ENCODE measurements at places on chromosomes 16 and 17.

DNA sequence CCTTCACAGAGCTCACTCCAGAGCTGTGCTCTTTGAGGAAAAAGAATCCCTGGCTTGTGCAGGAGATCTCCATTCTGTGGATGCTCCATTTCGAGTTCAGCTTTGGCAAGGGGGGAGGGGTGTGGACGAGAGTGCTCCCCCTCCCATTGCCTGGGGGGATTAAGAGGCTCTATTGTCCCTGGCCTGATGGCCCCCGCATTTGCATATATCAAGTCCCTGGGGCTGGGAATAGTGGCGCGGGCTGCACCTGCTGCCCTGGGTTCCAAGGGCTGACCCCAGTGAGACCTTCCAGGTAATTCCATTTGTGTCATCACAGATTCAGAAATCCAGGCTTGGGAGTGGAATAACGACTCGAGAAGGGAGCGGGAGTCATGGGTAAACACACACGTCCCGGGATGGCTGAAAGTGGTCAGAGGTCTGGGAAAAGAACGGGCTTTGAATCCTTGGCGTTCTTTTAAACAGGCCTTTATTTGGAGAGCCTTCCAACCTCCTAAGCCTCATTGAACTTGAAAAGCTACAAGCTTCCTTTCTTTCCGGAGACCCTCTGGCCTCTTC lies 479.3 kb downstream of the HS3ST3B1 start:
- DNase-seq: no peak

DNA sequence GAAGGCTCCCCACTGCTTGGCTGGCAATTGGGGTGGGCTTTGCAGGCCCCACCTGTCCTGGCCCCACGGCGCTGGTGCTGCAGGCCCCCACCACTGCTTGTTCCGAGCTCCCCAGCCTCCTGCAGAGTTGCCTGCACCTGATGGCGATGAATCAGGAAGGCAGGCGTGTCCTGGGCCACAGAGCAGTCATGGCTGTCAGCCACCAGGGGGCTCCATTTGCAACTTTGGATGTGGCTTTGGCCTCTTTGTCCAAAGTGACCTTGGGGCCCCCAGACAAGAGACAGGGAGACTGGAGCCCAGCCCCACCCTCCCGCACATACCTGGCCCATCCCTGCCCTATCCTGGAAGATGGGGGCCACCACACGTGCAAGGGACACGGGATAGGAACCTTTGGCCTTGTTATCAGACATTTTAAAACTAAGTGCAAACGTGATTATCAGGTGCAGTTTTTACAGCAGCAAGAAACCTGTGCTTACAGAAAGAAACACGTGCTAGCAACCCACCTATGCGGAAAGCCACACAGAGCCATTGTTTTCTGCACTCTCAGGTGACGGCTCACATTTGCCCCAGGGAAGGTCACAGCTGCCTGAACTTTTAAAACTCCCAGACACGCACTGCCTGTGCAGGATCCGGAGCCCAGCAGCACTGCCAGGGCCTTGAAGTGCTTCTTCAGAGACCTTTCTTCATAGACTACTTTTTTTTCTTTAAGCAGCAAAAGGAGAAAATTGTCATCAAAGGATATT lies at the start of gene DNASE1:
TSS of gene DNASE1 (plus strand) at position 443 of the 743 bp plus-strand sequence. CDS start 683 bp downstream, outside the sequence.
- no peak for DNase-seq

GRCh38 chr17:81492202-81492601 lies 20.4 kb downstream of the ACTG1 start:
- no peak for DNase-seq

GRCh38 chr16:12899529-12900143 lies 1.8 kb upstream of the SHISA9 start:
- DNase-seq: no peak

DNA sequence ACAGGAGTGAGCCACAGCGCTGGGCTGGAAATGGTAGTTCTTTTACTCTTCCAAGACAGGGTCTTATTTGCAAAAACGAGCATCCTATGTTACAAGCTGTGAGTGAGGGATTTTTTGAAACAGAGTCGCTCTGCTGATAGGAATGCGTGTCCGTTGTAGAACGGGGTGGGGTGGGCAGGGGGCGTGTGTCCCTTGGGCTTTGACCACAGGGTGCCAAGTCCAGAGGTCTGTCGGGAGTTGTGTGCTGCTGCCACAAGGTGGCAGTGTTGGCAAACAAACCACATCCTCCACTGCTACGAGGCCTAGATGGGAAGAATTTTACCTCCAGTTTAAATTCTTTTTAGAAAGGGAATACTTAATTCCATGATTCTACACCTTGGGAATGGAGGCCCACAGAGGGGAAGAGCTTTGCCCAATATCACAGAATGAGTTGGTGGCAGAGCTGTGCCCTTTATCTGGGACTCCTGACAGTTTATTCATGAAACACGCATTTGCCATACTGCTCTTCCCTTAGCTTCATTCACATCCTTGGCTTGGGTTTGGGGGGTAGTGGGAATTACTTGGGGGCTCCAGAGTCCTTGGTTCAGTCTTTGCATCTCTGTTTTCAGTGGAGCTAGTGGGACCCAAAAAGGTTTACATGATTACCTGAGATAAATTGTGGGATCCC lies 30.6 kb upstream of the ETV4 start:
- no peak for DNase-seq

DNA sequence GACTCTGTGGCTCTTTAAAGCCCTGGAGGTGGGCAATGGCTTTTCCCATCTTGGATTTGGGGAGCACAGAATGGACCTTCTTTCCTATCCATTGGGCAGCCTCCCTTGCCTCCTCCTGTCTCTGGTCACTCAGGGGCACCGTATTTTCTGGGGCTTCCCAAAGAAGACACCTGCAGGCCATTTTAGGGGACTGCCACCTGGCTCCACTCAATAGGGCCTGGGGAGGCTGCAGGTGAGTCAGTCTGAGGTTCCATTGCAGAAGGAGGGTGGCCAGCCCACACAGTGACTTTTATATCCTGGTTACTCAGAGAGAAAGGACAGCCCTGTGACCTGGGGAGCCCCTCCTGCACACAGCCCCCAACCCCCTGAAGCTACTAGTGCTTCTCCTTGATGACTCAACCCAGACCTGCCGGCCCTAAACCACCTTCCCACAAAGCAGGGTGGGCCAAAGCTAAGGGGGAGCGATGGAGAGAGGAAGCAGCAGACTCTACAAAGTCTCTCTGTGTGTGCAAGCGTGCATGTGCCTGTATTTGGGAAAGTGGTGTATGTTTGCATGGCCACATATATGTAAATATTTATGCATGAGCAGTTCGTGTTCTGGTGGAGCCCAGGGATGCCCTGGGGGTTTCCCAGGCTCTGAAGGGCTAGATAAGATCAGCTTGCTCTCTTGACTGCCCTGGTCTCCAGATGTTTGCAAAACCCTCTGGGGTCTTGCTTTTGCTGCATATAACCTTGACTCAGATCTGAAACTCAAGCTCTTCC lies 5.0 kb downstream of the CX3CL1 start:
- no peak for DNase-seq

DNA sequence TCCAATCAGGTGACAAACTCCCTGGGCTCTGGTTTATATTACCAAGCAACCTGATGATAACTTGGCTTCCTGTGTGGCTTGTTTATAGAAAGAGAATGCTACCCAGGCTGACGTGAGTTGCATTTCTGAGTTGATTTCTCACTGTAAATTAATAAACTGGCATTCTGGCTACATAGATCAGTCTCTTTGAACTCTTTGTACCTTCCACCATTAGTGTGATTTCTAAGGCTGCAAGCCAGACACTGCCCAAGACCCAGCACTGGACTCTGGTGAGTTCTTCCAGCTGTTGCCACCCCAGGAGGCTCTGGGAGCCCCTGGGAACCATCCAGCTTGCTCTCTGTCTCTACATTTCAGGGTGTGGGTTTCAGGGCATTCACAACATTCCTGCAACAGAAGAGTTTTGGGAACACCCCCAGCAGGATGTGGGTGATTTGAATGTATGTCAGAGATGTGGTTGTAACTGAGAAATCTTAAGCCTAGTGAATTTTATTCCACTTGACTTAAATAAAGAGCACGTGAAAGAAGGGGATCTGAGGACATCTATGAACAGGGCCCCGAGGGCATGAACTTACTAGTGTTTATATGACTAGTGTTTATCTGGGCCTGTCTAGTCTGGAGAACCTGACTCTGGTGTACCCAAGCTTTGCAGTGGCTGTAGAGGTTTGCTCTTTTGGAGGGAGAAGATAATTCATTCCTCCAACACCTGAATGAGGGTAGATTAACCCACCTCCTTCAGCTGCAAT lies 30.3 kb upstream of the LRRC37A start:
- no peak for DNase-seq

DNA sequence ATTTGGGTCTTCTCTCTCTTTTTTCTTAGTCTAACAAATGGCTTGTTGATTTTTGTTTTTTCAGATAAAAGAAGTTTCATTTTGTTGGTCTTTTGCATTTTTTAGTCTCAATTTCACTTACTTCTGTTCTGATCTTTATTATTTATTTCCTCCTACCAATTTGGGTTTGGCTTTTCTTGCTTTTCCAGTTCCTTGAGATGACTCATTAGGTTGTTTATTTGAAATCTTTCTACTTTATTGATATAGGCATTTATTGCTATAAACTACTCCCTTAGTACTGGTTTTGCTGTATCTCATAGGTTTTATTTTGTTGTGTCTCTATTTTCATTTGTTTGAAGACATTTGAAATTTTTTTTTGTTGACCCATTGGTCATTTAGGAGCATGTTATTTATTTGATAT lies 152.2 kb upstream of the MPHOSPH6 start:
- no peak for DNase-seq

- no peak for DNase-seq
These were observed 112.5 kb downstream of the MAP2K4 start for GRCh38 chr17:12133183-12133582.

DNA sequence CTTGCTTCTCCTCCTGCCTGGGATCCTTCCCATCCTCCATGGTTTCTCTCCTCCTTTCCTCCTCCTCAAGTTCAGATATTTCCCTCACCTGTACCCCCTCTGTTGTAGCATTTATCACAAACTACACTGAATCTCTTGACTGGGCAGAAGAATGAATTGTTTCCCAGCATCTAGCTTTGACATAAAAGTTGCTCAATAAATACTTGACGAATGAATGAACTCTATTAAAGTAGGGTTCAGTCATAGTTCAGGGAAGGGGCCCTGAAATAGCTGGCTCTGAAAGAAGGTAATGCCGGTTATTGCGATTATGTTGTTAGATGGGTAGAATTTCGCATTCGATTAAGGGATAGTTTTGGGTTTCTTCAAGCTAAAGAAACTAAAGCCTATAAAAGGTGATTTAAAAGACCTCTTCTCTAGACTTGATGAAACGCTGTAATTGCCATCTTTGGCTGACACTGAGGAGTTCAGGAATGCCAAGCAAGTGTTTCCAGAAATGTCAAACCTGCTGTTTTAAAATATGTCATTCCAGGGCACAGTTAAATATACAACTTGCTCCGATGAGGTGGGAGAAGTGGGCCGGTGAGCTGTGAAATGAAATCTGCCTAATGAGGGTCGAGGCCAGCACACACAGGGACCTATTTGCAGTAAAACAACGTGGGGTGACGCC lies 1.0 kb upstream of the CPD start:
- no peak for DNase-seq

- DNase-seq: no peak
These were observed 14.2 kb upstream of the SLC38A10 start for GRCh38 chr17:81309140-81309858.

- DNase-seq: no peak
These were observed 279.4 kb upstream of the ELAC2 start for GRCh38 chr17:13297183-13297582.

GRCh38 chr17:8623591-8623990 lies 6.9 kb downstream of the MYH10 start:
- DNase-seq: no peak

GRCh38 chr17:60170835-60171752 lies 21.3 kb downstream of the CA4 start:
- DNase-seq: no peak

GRCh38 chr17:66441101-66441661 lies 138.8 kb downstream of the PRKCA start:
- DNase-seq: no peak

DNA sequence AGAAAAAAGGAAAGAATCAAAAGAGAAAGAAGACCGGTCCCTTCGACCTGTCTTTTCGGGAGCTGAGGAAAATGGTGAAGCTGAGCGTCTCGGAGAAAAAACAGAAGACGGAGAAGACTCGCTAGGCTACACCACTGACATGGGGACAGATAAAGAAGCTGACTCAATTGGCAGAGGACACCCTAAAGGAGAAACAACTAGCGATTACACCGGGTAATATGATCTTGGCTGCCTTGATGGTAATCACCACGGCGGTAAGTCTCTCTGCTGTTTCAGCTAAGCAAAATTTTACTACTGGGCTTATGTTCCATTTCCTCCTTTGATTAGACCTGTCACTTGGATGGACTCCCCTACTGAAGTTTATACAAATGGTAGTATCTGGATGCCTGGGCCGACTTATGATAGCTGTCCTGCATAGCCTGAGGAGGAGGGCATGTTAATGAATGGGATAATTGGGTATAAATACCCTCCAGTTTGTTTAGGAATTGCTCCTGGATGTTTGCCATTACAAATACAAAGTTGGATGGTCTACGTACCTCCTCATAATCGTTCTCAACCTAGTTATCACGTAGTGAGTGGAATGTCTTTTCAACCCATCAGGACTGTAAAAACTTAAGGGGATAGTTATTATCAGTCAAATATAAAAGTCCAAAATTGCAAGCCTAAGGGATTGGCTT lies 24.1 kb downstream of the ALOX15B start:
- no peak for DNase-seq

DNA sequence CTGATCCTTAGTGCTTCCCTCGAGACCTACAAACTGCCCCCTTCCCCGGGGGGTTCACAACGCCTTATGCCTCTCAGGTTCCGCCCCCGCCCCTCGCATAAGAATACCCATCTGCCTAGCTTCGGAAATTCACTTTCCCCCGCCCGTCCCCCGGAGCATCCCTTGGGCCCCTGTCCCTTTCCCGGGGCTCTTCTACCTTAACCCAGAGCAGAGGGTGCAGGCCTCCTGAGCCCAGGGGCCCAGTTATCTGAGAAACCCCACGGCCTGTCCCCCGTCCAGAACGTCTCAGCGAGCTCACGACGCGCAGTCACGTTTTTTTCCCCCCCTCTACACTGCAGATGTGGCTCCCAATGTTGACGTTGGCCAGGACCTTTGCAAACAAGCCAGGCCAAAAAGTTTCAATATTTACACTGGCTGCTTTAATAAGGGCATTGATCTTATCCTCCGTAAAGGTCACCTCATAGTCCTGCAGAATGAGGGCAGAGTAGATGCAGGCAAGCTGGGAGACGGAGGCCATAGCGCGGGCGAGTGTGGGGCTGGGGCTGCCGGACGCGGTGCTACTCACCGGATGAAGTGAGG lies 1.4 kb upstream of the NBR1 start:
- DNase-seq: no peak

- DNase-seq: no peak
These were observed 5.0 kb upstream of the PVALEF start for GRCh38 chr17:81160306-81160705.

DNA sequence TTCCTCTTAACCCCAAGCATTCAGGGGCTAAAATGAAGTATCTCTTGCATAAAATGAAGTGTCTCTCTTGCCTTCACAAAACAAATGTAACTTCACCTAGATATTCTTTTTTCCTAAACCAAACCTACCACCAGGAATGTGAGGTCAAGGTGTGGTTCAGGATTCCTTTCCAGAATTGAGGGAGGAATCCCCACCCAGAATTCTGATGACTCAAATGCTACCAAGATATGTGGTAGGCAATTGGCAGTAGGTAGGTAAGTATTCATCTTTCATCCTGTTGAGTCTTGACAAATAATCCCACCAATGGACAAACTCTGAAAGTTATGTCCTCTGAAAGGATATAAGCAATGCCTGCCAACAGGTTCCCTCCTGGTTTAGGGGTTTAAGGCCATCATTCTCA lies 26.2 kb downstream of the TRIM16 start:
- DNase-seq: no peak

GRCh38 chr16:54397838-54398237 lies 111.3 kb upstream of the IRX3 start:
- no peak for DNase-seq
